Bronchus fibroblast of lung (primary cell): ENCODE measurements at places on chromosomes 13 and 19. TPM values are rescaled to one million over a fixed set of nuclear protein-coding genes. Genes with fewer than 3 reads are reported as not detected.

Gene CBARP
- 1.8 and 2.9 TPM in 2 replicates for total RNA-seq

Gene FUT2
- total RNA-seq, result not detected in 2 replicates

Gene CEACAM4
- total RNA-seq, result not detected in 2 replicates

Gene ZFP82
- total RNA-seq, result 1.8 and 2.4 TPM in 2 replicates

Gene ZIC2
- total RNA-seq, result not detected in 2 replicates
